Thoracic aorta (tissue), 2 donors: ENCODE measurements at places on chromosomes 3 and 15.

GRCh38 chr3:178320456-178321351 lies 215.5 kb upstream of the KCNMB2 start:
- no peak for DNase-seq

DNA sequence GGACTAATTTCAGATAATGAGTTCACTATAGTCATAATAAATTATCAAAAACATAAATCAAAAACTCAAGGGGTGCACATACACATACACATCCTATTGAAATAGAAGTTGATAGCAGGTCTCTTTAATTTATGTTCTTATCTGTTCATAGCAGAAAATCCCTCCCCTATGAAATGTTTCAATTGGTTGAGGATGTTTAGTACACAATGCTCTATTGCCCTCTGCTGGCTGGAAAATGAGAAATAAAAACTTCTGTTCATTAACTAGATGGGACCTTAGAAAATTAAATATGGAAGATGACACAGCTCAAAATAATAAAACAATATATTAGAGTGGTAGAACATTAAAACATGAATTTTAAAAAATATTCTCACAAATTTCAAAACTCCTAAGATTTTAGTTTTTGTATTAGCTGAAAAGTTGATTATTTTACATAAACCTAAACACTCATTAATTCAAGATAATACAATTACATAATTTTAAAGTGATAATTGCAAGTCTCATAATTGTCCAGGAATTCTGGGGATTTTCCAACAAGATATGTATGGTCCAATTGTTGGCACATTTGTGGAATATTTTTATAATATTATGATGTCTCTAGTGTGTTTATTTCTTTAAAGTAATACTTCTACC lies 735.0 kb downstream of the ROBO1 start:
- no peak for DNase-seq

- no peak for DNase-seq
Observed at GRCh38 chr3:25423780-25424588, 4.1 kb upstream of the RARB start.

GRCh38 chr15:71853543-71853942 lies 43.2 kb downstream of the NR2E3 start:
- DNase-seq, result no peak

- DNase-seq, result no peak
Observed at GRCh38 chr3:138824114-138824506, 10.6 kb downstream of the PIK3CB start.

DNA sequence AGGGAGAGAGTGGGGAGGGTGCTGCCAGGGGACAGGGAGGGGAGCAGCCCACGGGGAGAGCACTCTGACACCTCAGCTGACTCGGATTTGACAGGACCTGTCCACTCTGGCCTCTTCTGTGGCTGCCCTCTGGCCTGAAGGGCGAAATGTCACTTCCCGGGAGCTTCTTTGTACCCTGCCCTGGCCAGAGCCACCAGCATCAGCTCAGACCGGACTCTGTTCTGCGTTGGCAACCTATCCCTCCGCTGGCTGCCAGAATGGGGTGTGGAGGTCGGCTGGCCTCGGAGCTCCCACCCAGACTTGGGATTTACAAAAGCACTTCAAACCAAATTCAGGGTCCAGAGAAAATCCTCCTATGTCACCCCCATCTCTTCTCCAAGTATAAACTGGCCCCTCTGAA lies 336.7 kb upstream of the FRG2C start:
- DNase-seq, result no peak

DNA sequence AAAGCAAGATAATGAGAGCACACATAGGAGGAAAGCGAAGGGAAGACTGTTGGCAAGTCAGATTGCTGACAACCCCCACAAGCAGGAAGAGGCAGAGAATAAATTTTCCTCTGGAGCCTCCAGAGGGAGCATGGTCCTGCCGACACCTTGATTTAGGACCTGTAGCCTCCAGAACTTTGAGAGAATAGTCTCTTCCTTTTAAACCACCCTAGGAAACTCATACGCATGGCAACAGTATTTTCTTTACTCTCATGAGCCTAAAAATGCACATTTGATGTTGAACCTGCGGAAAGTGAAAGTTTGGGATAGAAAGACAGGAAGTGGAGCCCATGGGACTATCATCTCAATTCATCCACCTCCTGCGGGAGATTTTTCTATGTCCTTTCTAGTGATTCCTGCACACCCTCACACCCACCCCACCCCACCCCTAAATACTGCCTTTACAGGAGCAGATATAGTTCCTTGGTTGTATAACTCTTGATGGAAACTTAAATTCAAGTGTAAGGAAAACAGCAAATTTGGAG lies 116.7 kb upstream of the LPP start:
- no peak for DNase-seq

- DNase-seq, result no peak
Observed at GRCh38 chr3:38109580-38110313, 27.2 kb downstream of the ACAA1 start.
